ENCODE measurements at places on chromosomes 6 and 20. TPM values are rescaled to one million over a fixed set of nuclear protein-coding genes. Genes with fewer than 3 reads are reported as not detected.

Gene GSTA1
- not detected for total RNA-seq

Gene KDM1B
- 7.9 TPM for total RNA-seq

Gene KHDC1L
- total RNA-seq, result not detected

Gene SOX4
- total RNA-seq, result 108 TPM

Gene KCNK16
- total RNA-seq, result not detected

Gene OR2H1
- not detected for total RNA-seq

Gene SPATS1
- not detected for total RNA-seq

Gene RBBP8NL
- not detected for total RNA-seq

Gene BNIP5
- not detected for total RNA-seq

Gene TRMT11
- 7.7 TPM for total RNA-seq

Gene WFDC9
- not detected for total RNA-seq

Gene TFAP2C
- total RNA-seq, result 0.35 TPM

Gene COL20A1
- total RNA-seq, result not detected

Gene TNXB
- total RNA-seq, result 1.7 TPM

Gene SCRT2
- total RNA-seq, result not detected

Gene ULBP1
- total RNA-seq, result 4.1 TPM

Gene FAM83C
- not detected for total RNA-seq

Gene NR2E1
- total RNA-seq, result not detected

Gene TFAP2D
- total RNA-seq, result not detected

Gene ETV7
- 2.7 TPM for total RNA-seq

Gene DEFB113
- total RNA-seq, result not detected

Gene FHL5
- not detected for total RNA-seq

Gene GSTA3
- total RNA-seq, result not detected

Gene FUT9
- 0.15 TPM for total RNA-seq

Gene GINS1
- 3.1 TPM for total RNA-seq

Gene ENPP4
- 4.9 TPM for total RNA-seq

Gene TUBB2A
- 238 TPM for total RNA-seq

Gene EEF1A2
- total RNA-seq, result 2.5 TPM

Gene TINAG
- 4.8 TPM for total RNA-seq

Gene IL17A
- total RNA-seq, result not detected

Gene HSPA1B
- 95.3 TPM for total RNA-seq

Gene HM13
- 129 TPM for total RNA-seq

Gene NCOA5
- 25.9 TPM for total RNA-seq

Gene OR12D3
- total RNA-seq, result not detected

Gene BTN1A1
- total RNA-seq, result not detected

Gene LST1
- 0.87 TPM for total RNA-seq

Gene RAET1G
- total RNA-seq, result 0.58 TPM

Gene PAK5
- not detected for total RNA-seq

Gene FAM8A1
- total RNA-seq, result 18.9 TPM

Gene RNF217
- 15.2 TPM for total RNA-seq

Gene ELOVL4
- total RNA-seq, result 2.6 TPM
